ENCODE measurements at places on chromosomes 3 and 15. TPM values are rescaled to one million over a fixed set of nuclear protein-coding genes. Genes with fewer than 3 reads are reported as not detected.

GRCh38 chr15:79035111-79035601 lies 55.4 kb downstream of the RASGRF1 start:
- no peak overlapping the region for H3K27ac ChIP-seq
- H3K27me3 ChIP-seq: peaks cover 32% of the 10 kb centered on the region
- no peak for DNase-seq
- H3K4me3 ChIP-seq: no peak overlapping the region

GRCh38 chr3:33980252-33980651 lies 181.8 kb downstream of the PDCD6IP start:
- no peak overlapping the region for H3K27ac ChIP-seq
- no peaks in the 10 kb centered on the region for H3K4me1 ChIP-seq
- H3K36me3 ChIP-seq: no peaks in the 10 kb centered on the region
- H3K27me3 ChIP-seq: peaks cover 3% of the 10 kb centered on the region
- no peak for DNase-seq

Gene RTP4
- total RNA-seq: 17.1 TPM

GRCh38 chr3:13536832-13537231 lies 12.1 kb upstream of the FBLN2 start:
- DNase-seq: no peak
- no peak overlapping the region for H3K27ac ChIP-seq
- peaks cover 3% of the 10 kb centered on the region for H3K36me3 ChIP-seq
- no peak overlapping the region for H3K4me3 ChIP-seq

- H3K36me3 ChIP-seq: no peaks in the 10 kb centered on the region
- no peaks in the 10 kb centered on the region for H3K4me1 ChIP-seq
- no peak overlapping the region for H3K27ac ChIP-seq
- no peak overlapping the region for H3K4me3 ChIP-seq
Observed at GRCh38 chr3:133977568-133977967, 52.2 kb downstream of the SLCO2A1 start.

DNA sequence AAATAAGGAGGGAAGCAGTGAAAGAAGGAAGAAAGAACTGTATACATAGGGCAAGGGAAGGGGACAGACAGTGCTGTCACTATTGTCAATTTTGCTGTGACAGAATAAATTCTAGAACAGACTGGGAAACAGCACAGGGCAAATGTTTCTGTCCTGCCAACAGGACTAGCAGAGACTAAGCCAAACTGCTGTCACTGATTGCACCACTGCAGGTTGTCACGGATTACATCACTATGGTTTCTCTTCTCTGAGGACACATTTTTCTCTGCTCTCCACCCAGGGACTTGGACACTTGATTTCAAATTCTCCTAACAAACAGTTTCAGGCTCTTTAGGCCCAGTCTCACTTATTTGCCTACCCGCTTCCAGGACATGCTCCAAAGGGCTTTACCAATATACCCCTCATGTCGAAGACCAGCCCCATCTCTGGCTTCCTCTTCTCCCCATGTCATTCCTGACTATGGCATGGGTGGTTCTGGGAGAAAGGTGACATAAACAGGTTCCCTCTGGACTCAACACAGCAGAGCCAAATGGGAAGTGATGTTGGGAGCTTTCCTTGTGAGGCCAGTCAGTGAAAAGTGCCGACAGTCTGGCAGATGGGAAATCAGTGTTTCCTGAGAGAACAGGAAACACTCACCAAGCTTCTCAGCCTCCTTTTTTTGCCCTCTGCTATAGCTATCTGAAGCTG lies 70.2 kb upstream of the ST3GAL6 start:
- no peaks in the 10 kb centered on the region for H3K36me3 ChIP-seq
- no peak for DNase-seq
- H3K4me1 ChIP-seq: no peaks in the 10 kb centered on the region
- no peak overlapping the region for H3K4me3 ChIP-seq
- no peak overlapping the region for H3K27ac ChIP-seq

Data from activated naive CD8-positive, alpha-beta T cell treated with anti-CD3 and anti-CD28 coated beads, Interleukin-2, amount 10 ng/mL, durations not matched to agents 7 days and 5 days (primary cell).